ENCODE measurements at places on chromosomes 12 and 14.

DNA sequence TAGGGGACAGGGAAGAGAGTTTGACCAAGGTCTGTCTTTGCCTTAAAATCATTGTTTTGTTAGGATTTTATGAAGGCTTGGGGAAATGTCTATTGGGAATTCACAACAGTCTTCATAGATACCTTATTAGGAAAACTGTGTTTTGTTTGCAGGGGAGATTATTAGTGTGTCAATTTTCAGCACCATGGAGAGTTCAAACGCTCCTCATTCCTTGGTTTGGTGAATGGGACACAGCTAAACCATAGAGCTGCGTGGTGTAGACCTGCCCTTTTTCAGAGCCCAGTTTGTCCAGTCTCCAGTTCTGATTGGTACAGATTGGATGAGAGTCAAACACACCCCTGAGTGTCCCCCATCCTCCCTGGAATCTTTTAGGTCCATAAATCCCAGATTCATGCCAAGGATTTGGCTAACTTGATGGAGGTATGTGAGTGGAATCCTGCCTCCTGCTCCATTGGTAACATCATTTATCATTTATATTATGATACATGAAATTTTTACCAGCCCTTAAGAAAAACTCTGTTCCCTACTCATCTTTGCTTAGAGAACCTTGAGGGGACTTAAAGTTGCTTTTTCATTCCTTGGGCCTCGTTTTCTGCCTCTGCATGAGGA lies 12.0 kb downstream of the NGDN start:
- DNase-seq: no peak

- no peak for DNase-seq
These were observed 49.3 kb downstream of the DLK1 start for GRCh38 chr14:100775831-100776591.

GRCh38 chr14:67940486-67941455 lies 121.2 kb downstream of the RAD51B start:
- DNase-seq: no peak

- no peak for DNase-seq
These were observed 8.6 kb downstream of the ARHGAP9 start for GRCh38 chr12:57470970-57471656.

DNA sequence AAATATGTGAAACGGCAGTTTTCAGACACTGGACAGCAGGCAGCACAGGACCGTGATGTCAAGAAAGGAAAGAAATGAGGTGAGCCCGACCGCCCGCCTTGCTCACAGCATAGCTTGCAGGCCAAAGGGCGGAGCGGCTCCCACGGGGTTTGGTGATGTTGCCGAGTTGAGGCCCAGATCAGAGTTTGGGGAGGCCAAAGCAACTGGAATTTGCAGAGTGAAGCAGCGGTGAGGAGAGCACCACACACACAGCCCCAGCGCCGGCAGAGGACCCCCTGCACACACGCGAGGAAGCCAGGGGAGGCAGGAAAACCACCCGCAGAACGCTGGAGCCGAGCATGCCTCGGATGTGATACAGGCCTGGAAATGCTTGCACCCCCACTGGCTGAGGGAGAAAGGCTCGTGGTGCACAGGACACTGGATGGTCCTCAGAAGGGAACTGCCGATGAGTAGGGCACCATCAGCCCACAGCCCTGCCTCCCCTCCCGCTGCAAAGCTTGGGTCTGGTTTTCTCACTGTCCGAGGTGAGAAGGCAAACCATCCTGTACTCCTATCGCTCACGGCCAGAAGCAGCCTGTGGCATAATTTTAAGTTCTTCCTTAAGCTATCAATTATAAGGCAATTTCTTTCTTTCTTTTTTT lies 25.7 kb upstream of the PLD4 start:
- no peak for DNase-seq

DNA sequence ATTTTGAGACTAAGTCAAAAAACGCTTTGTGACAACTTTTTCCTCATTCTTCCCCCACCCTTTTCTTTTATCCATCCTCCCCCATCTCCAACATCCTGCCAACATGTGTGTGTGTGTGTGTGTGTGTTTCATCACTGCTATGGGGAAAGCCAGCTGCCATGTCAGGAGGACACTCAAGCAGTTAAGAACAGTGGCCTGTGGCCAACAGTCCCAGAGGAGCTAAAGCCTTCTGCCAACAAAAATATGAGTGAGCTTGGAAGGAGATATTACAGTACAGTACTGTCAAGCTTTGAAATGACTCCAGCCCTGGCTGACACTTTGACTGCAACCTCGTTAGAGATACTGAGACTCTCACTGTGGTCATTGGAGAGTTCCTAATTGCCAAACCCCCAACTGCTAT lies 5.0 kb upstream of the CSRP2 start:
- no peak for DNase-seq

DNA sequence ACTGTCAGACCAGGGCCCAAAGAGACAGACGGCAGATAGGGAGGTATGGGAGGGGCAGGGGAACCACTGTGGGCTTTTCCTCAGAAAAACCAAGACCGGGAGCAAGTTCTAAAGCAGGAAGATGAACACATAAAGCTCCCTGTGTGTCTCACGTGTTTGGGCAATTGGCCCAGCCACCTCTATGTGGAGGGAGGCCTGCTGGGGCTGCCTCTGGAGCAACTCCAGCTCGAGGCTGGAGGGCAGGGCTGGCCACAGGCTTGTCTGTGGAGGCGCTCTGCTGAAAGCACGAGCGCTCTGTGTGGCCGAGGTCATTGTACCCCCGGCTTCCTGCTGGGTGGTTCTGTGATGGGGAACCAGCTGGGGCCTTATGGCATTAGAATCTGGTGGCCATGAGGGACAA lies 36.4 kb downstream of the TRAFD1 start:
- no peak for DNase-seq

DNA sequence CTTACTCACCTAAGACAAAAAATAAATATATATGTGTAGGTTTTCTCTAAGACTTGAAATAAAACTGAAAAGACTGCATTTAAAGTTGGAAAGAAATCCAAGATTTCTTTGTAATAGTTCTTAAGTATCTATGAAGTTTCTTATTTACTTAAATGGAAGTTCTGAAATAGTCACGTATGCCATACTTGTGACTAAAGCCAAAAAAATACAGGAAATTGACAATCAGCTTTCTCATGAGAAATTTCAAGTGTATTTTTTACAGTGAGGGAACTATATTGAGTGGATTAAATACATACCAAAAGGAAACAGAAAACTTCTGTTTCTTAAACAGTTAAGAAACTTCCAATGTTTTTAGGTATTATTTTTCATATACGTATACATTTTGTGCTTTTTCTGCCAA lies 188.1 kb downstream of the DPY19L2 start:
- DNase-seq: no peak

DNA sequence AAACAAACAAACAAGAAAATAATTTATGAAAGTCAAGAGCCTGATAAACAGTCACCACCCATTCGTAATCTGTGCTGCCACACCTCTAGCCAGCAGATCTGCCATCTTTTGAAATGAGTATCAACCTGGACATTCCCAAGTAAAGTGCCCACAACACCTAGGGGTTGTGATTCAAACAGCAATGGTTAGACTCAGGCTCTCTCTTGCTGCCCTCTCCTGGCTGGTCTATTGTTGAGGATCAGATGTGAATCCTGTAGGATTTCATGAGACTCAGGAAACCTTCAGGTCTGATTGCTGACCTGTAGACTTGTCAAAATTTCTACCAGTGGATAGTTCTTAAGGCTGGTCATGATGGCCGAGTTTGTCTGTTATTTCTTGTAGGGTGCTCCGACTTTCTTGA lies 26.8 kb downstream of the DGLUCY start:
- DNase-seq: no peak

- no peak for DNase-seq
These were observed 19.3 kb upstream of the KCNH3 start for GRCh38 chr12:49519574-49519936.

DNA sequence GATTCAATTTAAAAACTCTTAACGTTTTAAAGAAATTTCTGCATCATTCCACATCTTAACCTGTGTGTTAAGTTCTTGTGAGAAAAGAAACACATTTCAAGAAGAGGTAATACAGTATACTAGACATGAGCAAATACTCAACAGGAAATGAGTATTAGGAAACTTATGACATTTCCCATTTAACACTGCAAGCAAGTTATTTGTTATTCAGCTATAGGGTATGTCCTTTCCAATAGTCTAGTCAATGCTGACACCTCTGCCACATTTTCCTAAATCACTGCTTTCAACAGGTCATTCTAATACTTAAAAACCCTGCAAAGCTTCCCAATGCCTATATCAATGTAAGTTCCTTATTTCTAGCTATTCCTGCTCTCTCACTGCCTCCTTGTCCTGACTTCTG lies 93.1 kb downstream of the DDHD1 start:
- DNase-seq: no peak

GRCh38 chr12:113461666-113462065 lies 10.0 kb downstream of the LHX5 start:
- no peak for DNase-seq

DNA sequence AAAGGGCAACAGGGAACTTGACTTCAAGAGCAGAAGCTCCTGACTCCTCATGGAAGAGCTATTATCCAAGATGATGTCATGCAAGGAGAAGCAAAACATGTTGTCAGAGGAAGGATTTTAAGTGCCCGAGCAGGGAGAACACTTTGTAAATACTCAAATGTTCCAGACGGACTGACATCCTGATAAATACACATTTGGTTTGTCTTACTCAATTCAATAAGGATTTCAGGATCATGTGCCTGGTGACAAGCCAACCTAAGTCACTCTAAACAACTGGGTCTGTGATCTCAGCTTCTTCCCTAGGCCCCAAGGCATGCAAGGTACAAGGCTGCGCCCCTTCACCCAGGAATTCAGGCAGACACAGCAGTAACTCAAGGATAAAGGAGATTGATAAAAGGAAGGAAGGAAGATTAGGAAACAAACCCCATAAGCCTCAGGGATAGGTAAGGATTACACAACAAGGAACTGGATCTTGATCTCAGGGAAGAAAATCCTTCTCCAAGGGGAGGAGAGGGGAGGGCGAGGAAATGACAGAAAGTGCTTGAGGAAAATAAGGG lies 26.8 kb upstream of the CEBPE start:
- DNase-seq: no peak

GRCh38 chr12:6326316-6327228 lies 15.3 kb downstream of the TNFRSF1A start:
- DNase-seq: no peak

DNA sequence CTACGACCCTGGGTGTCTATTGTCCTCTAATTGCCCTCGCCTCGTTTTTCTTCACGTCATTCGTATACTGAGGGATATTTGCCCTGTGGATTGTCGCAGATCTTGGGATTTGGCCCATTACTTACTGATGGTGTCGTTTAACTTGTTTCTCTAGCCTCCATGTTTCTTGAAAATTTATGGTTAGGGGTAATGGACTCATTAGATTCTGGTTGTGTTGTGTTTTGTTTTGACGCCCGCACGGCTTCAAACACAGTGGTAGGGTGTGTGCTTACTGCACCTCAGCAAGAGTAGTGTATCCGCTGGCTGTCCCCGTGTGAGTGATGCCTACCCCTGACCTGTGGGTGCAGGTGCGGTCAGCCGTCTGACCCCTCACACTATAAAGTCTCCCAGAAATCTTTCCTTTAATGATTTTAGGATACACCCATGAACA lies 874 bp upstream of the RNU6-8 start:
- DNase-seq: no peak

DNA sequence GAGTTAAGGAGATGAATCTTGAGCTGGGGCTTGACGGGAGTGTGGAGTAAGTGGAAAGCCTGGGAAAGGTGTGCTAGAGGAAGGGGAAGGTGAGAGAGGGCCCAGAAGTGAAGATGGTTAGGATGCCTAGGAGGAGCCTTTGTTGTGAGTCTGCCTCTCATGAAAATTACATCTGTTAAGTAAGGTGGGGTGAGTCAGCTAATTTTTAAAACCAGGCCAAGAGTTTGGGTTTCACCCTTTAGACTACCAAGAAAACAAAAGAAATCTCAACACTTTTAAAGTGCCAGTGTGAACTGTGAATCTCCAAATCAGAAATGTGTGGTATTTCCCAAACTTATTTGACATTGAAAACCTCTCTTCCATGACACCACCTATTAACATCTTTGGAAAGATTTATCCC lies 185.2 kb downstream of the CRADD start:
- DNase-seq: no peak

GRCh38 chr14:96055753-96056508 lies 16.8 kb downstream of the C14orf132 start:
- no peak for DNase-seq

- no peak for DNase-seq
These were observed 1.1 kb upstream of the ARPC3 start for GRCh38 chr12:110451263-110451662.

- DNase-seq: no peak
These were observed 18.1 kb downstream of the PRICKLE1 start for GRCh38 chr12:42571327-42572009.

GRCh38 chr12:3746758-3747157 lies 6.2 kb downstream of the CRACR2A start:
- DNase-seq: no peak

GRCh38 chr12:106417926-106418910 lies 60.7 kb downstream of the POLR3B start:
- no peak for DNase-seq

GRCh38 chr12:113506867-113507266 lies 35.2 kb upstream of the LHX5 start:
- no peak for DNase-seq

GRCh38 chr12:8081251-8081920 lies 688 bp upstream of the NECAP1 start:
- no peak for DNase-seq

DNA sequence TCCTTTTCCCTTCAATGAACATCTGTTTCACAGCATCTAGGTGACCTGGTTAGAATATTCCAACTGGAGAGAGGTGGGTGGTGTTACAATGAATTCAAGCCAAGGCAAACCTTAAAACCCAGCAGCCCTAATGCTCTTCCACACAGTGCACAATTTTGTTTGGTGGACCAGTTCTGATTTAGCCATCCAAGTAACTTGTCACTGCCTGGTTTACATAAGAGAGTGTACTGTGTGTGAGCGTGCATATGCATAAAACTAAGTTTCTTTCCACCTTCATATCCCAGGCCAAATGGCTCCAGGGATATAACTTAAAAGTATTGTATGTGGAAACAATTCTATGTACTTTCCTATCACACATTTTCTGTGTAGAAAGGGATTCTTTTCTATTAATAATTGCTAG lies 200.4 kb upstream of the FAR2 start:
- DNase-seq: no peak

DNA sequence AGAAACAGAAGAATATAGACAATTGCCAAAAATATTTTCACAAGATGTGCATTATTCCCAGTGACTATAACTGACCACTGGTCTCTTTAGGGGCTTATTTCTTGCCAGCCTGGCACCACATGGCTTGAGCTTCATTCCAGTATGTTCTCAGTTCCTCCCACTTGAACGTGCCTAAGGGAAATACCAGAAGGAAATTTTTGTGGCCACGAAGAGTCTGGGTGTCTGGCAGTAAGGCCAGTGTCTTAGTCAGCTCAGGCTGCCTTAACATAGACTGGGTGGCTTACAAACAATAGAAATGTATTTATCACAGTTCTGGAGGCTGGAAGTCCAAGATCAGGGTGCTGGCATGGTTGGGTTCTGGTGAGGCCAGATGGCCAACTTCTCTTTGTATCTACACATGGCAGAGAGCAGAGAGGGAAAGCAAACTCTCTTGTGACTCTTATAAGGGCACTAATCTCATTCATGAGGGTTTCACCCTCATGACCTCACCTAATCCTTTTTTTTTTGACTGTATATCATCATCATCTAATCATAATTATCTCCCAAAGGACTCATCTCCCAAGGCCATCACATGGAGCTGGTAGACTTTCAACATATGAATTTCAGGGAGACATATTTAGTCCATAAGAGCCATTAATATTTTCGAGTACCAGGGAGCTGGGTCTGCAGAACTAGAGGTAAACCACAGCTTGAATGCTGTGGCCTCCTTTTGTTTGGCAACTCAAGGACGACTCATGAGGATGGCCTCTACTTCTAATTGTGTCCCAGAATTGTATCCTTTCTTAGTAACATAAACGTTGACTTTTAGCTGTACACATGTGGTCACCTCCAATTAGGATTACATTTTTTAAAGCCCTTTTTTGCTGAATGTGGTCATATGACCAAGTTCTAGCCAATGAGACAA lies 5.1 kb upstream of the SMOC1 start:
- no peak for DNase-seq
